ENCODE measurements at places on chromosomes 5 and 9. TPM values are rescaled to one million over a fixed set of nuclear protein-coding genes. Genes with fewer than 3 reads are reported as not detected.
A peak's percentile ranks its signal among the peaks of the same experiment; 100 is the strongest.

Gene PCDHA3
- 0.26 TPM for total RNA-seq

Gene KIF20A
- 23.8 TPM for total RNA-seq

Gene FST
- 759 TPM for total RNA-seq

Gene AMBP
- 0.17 TPM for total RNA-seq

Gene CARD9
- 1.0 TPM for total RNA-seq

Gene IL13
- not detected for total RNA-seq

Gene NIPAL4
- 0.17 TPM for total RNA-seq

DNA sequence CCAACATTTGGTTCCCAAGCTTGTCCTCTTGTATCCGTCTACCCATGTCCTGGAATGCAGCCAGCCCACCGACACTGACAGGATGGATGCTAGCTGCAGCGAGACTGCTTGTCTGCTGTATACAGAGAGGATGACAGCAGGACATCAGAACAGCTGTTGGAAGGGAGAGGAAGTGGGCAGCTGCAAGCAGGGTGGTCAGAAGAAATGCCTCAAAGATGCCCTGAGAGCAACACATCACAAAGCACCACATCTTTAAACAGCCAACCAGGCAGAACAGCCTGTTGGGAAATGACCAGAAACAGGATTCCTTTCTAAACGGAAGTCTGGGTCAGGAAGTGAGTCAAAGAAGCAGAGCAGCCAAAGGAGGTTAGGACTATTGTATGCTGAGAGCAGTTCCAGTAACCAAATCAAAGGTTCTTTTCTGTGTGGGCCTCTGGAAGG, 219.1 kb downstream of the NDUFS4 start:
- DNase-seq, result peak; percentile 50

GRCh38 chr5:472656-473550, 29.9 kb downstream of the EXOC3 start:
- peak; percentile 72 for DNase-seq

- DNase-seq, result peak; percentile 11
Measured at GRCh38 chr9:136416427-136416826, 6.0 kb downstream of the PMPCA start.

- DNase-seq, result no peak
Measured at GRCh38 chr5:17277907-17278306, 60.5 kb downstream of the BASP1 start.

DNA sequence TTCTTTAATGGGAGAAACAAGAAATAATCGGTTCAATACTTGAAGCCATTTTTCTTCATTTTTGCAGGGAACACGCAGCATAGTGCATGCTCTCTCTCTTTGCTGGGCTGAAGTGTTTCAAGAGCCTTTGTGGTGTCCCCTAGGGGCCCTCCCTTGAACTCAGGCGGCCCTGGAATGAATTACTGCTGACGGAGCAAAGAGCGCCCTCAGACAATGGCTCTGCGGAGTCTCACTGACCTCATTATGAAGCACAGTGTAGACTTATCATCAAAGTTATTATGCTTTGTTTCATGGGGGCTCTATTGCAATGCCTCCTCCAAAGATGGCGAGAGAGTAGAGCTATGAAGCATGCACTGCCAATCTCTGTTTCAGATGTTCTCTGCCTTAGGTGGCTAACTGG, 64.8 kb upstream of the ADCY2 start:
- DNase-seq, result no peak

GRCh38 chr9:127734247-127734746, 797 bp downstream of the TOR2A start:
- no peak for DNase-seq

- no peak for DNase-seq
Measured at GRCh38 chr9:119792242-119792641, 423.0 kb upstream of the BRINP1 start.

- no peak for DNase-seq
Measured at GRCh38 chr5:16952968-16953671, 17.0 kb upstream of the MYO10 start.

- DNase-seq, result peak; percentile 47
Measured at GRCh38 chr9:76530458-76531110, 71.6 kb downstream of the GCNT1 start.

DNA sequence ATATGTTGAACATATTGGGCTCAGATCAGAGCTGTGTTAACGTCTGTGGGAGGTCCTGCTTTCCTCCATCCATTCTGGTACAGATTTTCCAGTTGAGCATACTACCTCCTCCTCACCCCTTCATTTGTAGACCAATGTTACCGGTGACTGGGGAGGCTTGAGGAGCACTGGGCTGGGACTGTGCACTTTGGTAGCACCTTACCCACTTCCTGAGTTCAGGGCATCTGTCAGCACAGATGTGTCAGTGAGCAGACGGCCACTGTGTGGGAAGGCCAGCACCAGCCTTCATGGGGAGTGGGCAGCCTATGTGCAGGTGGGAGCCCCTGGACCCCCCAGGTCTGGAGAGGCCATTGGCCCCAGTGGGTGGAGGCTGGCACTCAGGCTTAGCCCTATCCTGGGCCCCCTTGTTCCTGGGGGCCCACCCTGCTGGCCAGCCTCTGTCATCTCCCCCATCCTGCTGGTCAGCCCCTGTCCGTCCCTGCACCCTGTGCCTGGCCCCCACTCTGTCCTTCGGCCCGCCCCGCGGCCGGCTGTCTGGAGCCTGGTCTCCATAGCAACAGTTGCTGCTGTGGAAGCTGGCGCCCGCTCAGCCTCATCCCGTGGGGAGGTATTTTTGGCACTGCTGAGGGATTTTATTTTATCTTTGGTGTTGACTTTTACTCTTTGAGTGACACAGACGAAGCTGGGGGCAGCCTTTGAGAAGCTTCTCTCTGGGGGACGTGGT, 21.3 kb downstream of the WNK2 start:
- peak; percentile 21 for DNase-seq

DNA sequence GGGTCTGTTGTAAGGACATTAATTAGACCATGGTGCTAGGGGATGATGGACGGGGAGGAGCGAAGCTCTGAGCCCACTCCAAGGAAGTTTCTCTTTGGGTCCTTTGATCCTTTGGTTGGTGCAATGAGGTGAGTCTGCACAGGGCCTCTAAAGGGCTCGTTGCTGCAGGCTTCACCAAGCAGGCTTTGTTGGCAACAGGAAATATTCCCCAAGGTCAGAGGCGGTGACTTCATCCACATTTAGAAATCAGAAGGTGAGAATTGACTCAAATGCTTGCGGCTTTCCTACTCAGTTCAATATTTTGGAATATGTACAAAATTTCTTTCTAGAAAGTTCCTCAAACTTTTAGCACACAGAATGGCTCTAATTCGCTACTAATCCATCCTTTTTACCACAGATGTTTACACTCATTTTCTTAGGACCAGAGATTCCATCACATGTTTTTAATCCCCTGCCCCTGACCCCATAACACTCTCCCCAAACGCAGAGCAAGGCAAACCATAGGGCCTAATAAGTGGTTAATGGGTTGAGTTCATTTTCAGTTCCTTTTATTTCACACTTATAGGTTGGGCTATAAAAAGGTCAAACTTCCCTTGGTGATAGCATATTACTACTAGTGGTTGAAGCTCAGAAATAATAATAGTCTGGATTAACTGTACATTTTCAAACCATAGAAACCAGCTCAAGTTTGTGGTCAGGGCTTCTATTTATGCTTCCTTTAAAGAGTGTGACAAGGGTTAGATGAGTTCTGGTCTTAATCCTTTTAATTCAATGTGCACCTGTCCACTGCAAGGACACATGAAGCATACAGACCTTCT, 37.3 kb upstream of the TMEM252 start:
- no peak for DNase-seq

DNA sequence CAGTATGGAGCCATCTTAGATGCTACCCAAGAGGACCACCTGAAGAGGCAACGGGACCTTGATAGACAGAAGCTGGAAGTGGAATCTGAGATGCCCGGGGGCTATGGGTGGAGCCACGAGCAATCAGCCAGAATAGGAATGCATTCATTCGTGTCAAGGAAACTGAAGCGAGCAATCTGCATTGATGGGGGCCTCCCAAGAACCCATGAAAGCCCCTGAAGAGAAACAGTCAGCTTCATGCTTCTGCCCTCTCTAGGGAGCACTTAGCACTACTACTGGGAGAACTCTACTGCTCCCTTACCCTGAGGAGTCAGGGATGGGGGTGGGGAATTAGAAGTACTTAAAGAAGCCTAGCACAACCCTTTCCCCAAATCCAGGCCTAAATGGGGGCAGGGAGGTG, 51.9 kb upstream of the TCERG1 start:
- no peak for DNase-seq

GRCh38 chr5:95986937-95987520, 25.4 kb upstream of the ELL2 start:
- no peak for DNase-seq

DNA sequence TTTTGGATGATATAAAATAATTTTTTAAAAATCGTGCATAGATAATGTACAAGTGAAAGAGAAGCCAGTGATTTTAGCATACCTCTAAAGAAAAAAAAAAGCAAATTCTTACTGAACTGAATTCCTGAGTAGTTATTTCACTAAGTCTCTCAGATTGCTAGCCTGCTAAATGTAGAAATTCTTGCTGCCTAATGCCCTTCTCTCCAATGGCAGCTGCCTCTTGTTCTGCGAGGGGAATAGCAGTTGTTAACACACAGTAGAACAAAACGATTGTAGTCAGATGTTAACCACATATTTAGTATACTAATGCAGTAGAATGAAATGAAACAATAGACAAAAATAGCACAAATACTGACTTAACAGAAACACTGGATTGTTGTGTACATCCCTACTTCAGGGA, 26.8 kb downstream of the SMAD5 start:
- DNase-seq, result peak; percentile 75

- no peak for DNase-seq
Measured at GRCh38 chr9:114300153-114300845, 22.6 kb upstream of the ORM1 start.

DNA sequence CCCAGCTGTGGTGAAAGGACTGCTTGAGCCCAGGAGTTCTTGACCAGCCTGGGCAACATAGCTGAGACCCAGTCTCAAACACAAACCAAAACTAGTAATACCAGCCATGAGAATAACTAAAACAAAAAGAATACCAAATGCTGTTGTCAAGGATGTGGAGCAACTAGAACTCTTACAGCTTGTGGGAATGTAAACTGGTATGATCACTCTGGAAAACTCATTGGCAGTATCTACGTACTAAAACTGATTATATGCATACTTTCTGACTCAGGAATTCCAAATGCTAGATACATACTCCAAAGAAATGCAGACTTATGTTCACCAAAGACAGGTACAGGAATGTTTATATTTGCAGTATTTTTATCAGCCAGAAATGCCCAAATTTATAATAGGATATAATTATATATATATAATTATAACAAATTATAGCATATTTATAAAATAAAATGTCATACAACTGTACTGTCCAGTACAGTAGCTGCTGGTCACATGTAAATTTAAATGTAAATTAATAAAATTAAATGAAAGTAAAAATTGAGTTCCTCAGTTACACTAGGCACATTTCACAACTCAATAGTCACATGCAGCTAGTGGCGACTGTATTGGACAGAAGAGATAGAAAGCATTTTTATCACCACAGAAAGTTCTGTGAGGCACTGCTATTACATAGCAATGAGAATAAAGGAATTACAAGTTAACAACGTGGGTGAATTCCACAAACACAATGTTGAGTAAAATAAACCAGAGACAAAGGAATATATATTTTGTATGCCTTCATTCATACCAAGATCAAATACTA, 118.5 kb downstream of the GNAQ start:
- no peak for DNase-seq
